Fibroblast of lung (primary cell): ENCODE measurements at places on chromosomes 2 and 18. TPM values are rescaled to one million over a fixed set of nuclear protein-coding genes. Genes with fewer than 3 reads are reported as not detected.

Gene MYO7B
- total RNA-seq = under 0.01 TPM in 1 of 2 replicates, not detected in the other

Gene UGT1A6
- not detected in 2 replicates for total RNA-seq

Gene PPM1G
- 63.4 and 67.0 TPM in 2 replicates for total RNA-seq

Gene DPYSL5
- total RNA-seq = not detected in 2 replicates

Gene GLI2
- total RNA-seq = 3.3 TPM in 2 replicates

Gene CXCR1
- not detected in 2 replicates for total RNA-seq

Gene CFAP65
- not detected in 2 replicates for total RNA-seq

Gene PTPRN
- 3.5 and 10.8 TPM in 2 replicates for total RNA-seq

Gene HOXD9
- not detected in 2 replicates for total RNA-seq

Gene HES6
- 3.6 and 4.1 TPM in 2 replicates for total RNA-seq

Gene RNF125
- 0.26 and 0.33 TPM in 2 replicates for total RNA-seq

Gene TNFAIP6
- total RNA-seq = 33.1 and 53.8 TPM in 2 replicates

Gene CD28
- not detected in 2 replicates for total RNA-seq

Gene HOXD1
- total RNA-seq = not detected in 2 replicates

Gene LHCGR
- not detected in 2 replicates for total RNA-seq

Gene EN1
- total RNA-seq = under 0.01 TPM in 1 of 2 replicates, not detected in the other

Gene GCA
- 10.3 and 12.9 TPM in 2 replicates for total RNA-seq

Gene TMEM163
- under 0.01 TPM in 1 of 2 replicates, not detected in the other for total RNA-seq

Gene CHRND
- total RNA-seq = not detected in 2 replicates

Gene LGALSL
- total RNA-seq = 2.8 and 3.1 TPM in 2 replicates

Gene HRH4
- total RNA-seq = under 0.01 TPM in 2 replicates

Gene C2orf81
- 0.77 and 1.5 TPM in 2 replicates for total RNA-seq

Gene GKN1
- total RNA-seq = not detected in 2 replicates

Gene TMEM200C
- 0.17 and 0.26 TPM in 2 replicates for total RNA-seq

Gene MBOAT2
- 36.0 and 46.4 TPM in 2 replicates for total RNA-seq

Gene DOK1
- 25.7 and 31.7 TPM in 2 replicates for total RNA-seq

Gene WDR12
- total RNA-seq = 26.4 and 31.1 TPM in 2 replicates

Gene LAMA1
- 5.8 and 24.9 TPM in 2 replicates for total RNA-seq

Gene PCARE
- total RNA-seq = under 0.01 TPM in 1 of 2 replicates, not detected in the other

Gene CCDC178
- total RNA-seq = under 0.01 and 0.17 TPM in 2 replicates

Gene MAP3K20
- 120 and 138 TPM in 2 replicates for total RNA-seq

Gene AFF3
- total RNA-seq = 0.26 and 0.50 TPM in 2 replicates

Gene UGT1A1
- not detected in 2 replicates for total RNA-seq

Gene KIF5C
- total RNA-seq = 0.17 and 0.51 TPM in 2 replicates

Gene CKAP2L
- 0.26 and 3.0 TPM in 2 replicates for total RNA-seq

Gene SNRNP27
- total RNA-seq = 33.9 and 38.8 TPM in 2 replicates

Gene SPP2
- not detected in 2 replicates for total RNA-seq

Gene UGT1A9
- not detected in 2 replicates for total RNA-seq

Gene MARCO
- total RNA-seq = not detected in 2 replicates

Gene SP140
- 0.26 and 0.33 TPM in 2 replicates for total RNA-seq

Gene MORN2
- total RNA-seq = 14.4 and 19.3 TPM in 2 replicates

Gene SPEG
- 13.1 and 20.1 TPM in 2 replicates for total RNA-seq

Gene PDE11A
- total RNA-seq = 0.33 TPM in 1 of 2 replicates, not detected in the other
